ENCODE measurements at places on chromosomes 1 and 21.

- no peak for DNase-seq
These were observed 200.2 kb downstream of the PDE4B start for GRCh38 chr1:65992831-65993271.

GRCh38 chr21:42641311-42642218 is 11.9 kb upstream of the PDE9A start:
- no peak for DNase-seq

DNA sequence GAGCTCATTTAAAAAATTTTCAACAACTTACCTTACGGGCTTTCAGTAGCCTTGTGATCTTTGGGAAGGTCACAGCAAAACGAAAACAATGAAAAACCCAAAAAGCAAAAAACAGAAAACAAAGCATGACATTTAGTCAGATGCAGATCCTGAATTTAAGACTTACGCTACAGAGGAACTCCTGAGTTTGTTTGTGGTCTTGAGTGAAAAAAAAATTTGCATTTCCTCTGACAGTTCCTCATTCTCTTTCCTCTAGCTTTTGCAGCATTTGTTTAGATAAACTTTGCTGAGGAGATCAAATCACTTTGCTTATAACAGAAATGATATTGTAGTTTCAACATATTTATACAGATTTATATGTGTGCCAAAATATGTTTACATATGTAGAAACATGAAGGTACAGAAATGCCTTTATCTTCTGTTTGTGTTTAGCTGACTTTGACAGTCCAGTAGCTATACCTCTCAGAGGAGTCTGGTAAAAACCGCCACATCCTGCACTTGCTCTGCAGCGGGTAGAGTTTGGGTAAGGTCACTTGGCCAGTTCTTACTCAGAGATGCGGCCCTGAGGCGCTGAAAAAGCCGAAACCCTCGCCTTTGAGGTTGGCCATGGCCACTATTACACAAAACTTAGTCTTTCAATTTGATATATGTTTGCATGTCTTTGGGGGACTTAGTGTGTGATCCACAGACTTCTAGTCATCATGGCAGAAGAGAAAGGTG is 142.5 kb downstream of the TNR start:
- DNase-seq = no peak

DNA sequence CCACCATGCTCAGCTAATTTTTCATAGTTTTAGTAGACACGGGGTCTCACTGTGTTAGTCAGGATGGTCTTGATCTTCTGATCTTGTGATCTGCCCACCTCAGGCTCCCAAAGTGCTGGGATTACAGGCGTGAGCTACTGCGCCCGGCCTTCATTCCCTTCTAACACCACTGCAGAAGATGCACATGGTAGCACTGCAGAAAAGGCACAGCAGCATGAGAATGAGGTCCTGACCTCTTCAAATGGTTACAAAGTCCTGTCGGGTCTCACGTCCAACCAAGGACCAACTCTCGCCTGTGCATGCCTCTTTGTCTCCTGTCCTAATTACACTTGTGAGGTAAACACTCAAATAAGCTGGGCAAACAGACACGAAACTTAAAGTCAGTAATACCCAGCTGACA is 83.0 kb upstream of the GCLM start:
- no peak for DNase-seq

- no peak for DNase-seq
These were observed 7.3 kb downstream of the UQCRHL start for GRCh38 chr1:15799928-15800835.

GRCh38 chr1:201982082-201982622 is 296 bp upstream of the RNPEP start:
- peak; percentile 56 for DNase-seq

DNA sequence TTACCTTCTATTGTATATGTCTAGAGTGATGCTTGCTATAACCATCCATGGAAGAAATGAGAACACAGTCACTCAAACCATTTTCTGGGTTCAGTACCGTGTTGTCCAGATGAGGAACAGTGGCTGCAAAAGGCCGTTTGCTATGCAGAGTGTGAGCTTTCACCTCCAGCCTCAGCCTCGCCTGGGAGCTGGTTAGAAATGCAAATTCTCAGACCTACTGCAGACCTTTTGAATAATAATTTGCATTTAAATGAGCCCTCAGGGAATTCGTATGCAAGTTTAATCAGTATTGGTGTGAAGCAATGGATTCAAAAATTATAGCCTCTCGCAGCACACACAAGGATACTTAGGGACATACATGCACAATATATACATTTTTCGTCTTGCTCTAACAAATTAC is 24.1 kb downstream of the KCNJ15 start:
- DNase-seq = no peak

DNA sequence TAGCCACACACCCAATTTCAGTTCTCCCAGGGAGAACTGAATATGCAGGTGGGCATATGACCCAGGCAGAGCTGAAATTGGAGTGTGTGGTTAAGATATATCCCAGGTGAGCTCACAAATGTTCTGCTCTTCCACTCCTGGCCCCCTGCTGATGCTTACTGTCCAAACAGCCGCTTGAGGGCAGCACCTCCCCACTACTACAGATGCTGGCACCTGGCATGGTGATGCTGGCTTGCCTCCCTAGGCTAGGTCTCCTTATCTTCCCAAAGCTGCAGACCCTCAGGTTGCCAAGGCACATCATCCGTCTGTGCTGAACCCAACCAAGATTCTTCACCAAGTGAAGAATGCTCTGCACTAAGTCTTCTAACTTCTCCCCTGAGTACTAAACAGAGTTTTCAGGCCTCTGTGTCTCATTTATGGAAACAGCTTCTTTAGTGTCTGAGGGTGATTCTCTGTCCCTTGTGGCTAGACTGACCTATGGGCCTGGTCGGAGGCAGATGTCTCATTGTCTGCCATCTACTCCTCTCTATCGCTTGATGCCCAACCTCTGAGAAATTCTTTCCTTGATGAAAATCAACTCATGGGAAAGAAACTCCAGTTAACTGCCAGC is 27.2 kb downstream of the XCL1 start:
- DNase-seq = peak; percentile 73

DNA sequence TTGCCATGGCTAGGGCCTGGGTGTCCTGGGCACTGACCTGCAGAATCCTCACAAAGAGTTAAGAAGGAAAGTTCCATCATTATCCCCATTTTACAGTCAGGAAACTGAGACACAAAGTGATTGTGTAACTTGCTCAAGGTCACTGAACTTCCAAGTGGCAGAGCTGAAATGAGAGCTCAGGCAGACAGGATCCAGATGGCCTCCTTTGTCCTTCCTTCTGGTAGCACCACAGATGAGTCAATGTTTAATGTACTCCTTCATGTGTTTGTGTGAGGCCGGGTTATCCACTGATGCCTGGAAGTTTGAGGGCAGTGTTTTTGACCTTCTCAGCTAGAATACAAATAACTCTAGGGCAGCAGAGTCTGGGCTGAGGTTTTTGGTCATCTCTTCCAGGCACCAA is 207.0 kb downstream of the TNR start:
- no peak for DNase-seq

DNA sequence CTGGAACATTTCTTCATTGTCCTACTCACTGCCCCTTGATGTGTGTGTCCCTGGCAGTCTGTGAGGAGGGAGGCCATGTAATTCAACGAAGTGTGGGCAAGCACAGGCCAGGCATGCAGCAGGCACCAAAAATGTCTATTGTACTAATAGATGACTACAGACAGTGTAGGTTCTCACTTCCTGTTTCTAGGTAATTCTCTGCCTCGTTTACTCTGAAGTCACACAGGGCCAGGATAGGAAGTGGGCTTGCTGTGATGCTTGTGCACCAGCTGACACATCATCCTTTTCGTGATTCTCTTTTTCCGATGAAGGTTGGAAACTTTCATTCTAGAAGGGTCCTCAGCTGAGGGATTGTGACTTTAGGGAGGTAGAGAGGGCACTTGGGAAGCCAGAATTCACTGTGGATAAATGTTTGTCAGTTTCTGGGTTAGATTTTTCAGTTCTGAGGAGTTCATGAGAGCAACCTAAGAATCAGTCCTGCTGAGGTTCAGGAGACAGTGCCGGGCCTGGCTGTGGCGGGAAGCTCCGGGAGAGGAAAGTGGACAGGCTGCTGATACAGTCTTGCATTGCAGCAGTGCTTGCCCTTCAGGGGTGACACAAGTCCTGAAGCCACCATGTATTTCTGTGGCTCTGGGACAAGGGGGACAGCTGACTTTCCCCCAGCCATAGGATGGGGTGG is 4.3 kb upstream of the CSF1 start:
- peak; percentile 70 for DNase-seq

- DNase-seq = no peak
These were observed 23.0 kb downstream of the ARHGEF16 start for GRCh38 chr1:3477241-3477995.

DNA sequence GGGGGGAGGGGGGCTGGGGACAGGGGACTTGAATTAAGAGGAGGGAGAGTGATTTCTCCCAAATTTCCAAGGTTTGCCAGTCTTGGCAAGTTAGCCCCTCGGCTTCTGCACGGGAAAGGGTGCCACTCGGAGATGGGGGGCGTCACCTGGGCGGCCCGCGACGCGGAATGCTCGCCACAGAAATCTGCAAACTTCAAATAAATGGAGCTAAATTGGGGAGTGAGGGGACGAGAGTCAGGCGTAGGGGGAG is 885 bp upstream of the SSBP3 start:
- DNase-seq = no peak

DNA sequence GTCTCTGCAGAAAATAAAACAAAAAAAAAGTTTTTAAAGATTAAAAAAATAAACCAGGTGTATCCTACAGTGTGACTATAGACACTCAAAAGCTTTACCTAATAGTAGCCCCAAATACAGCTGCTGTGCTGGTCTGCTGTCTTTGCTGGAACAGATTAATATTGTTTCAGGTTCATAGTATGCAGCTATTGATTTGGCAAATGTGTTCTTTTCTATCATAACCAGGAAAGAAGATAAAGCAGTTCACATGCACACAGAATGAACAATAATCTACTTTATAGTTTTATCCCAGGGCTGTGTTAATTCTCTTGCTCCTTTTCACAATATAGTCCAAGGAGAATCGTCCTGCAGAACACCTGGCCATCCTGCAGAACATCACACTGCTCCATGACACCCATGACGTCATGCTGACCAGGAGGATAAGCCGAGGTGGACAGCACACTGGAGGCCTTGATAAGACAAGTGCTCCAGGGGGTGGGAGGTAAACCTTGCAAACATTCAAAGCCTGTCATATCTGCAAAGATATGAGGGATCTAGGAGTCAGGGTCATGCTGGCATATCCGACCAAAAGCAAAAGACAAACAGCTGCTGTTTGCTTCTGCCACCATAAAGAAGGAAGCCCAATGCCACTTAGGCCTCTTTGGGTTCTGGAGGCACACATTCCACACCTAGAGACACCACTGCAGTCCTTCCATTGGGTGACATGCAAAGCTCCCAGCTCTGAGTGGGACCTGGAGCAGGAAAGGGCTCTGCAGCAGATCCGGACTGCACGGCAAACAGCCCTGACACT is 86.1 kb upstream of the SLC2A1 start:
- DNase-seq = no peak

DNA sequence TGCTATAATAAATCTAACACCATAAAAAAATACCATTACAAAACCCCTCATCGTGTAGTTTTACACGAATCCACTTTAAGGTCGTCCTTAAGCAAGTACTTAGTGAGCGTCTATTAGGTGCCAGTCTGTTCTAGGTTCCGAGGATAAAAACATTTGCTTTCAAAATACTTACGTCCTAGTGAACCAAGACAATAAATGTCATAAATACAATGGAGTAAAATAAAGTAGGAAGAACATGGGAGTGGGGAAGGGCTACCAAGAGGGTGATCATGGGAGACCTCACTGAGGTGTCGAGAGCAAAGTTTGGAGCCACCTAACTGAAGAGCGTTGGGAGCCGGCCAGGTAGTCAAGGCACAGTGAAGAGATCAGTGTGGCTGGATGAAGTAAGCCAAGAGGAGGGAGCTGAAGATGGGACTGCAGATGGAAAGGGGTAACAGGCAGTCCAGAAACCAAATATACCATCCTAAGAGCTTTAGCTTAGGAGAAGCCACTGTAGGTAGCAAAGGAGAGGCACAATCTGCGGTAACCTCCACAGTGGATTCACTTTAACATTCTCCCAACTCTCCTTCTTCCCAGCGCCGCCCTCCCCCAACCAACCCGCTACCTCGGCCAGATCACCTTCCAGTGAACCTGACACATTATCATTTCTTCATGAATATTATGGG is 684 bp downstream of the LTN1 start:
- no peak for DNase-seq

DNA sequence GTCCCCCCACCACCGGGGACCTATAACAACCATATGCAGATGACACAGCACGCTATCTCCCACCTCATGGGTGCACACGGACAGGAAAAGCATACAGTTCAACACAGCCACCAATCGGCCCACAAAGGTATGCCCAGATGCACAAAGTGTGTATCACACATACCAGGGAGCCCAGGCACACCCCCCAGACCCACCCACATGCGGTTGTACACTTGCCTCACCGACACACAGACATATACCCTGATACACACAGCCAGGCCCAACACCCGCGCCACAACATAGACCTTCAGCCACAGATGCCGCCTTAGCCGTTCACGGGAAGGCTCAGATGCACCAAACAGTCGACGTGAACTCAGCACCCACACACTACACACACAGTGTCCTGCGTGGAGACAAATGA is 5.5 kb downstream of the CROCC start:
- no peak for DNase-seq

GRCh38 chr21:28928578-28929420 is 63.9 kb downstream of the LTN1 start:
- DNase-seq = no peak

GRCh38 chr1:12570291-12570690 is 47.7 kb downstream of the DHRS3 start:
- no peak for DNase-seq

GRCh38 chr1:156151093-156151688 is 2.2 kb upstream of the SEMA4A start:
- DNase-seq = no peak

DNA sequence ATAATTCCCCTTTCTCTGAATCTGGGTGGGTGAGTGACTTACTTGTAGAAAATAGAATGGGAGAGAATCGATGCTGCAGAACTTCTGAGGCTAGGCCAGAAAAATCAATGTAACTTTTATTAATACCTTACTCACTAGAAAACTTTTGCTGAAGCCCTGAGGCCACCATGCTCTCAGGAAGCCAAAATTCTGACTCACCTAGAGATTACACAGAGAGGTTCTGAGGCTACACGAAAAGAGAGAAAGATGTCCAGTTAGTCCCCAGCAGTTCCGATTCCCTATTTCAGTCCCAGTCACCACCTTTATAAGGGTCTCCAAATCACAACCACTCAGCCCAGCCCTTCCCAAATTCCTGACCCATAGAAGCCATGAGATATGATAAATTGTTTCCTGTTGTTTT is 135.2 kb downstream of the NTPCR start:
- no peak for DNase-seq

GRCh38 chr1:244435562-244436205 is 16.0 kb downstream of the ADSS2 start:
- DNase-seq = no peak
